Peyer's patch (tissue), 4 donors: ENCODE measurements at places on chromosomes 2 and 18. TPM values are rescaled to one million over a fixed set of nuclear protein-coding genes. Genes with fewer than 3 reads are reported as not detected.
A peak's percentile ranks its signal among the peaks of the same experiment; 100 is the strongest.

DNA sequence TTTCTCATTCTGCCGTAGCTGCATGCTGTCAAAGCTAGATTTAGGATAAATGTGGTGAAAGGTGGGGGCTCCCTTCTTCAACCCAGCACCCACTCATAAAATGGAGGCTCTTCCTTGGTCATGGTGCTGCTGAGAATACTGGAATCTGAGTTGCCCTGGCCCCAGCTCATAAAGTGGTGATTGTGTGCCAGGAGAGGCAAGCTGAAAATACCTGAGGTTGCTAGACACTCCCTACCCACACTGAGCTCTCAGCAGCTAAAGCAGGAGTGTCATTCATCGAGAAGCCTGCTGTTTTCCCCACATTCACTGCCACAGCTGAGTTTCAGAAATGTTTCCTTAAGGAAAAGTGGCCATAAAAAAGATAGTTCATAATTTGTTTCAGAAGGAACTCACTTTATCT is 297.1 kb upstream of the RBMS1 start:
- no peak overlapping the region for H3K27ac ChIP-seq
- DNase-seq, result no peak
- no peak overlapping the region for H3K4me3 ChIP-seq
- H3K27me3 ChIP-seq, result no peaks in the 10 kb centered on the region

DNA sequence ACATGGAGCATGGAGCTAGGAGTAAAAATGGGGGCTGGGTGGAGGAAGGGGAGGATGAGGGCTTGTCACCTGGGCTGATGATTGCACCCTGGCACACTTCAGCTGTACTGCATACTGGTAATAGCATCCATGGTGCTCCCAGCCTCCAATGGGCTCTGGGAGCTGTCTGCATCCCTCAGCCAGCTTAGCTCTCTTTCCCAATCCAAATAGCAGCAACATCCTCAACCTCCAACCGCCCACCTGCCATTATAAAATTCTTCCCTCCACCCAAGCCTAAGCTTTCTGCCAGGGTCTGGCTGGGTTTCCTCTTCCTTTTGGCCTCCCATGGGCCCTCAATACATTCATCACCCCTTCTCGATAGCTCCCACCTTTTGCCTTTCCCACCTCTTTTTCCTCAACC is 110.1 kb downstream of the LYPD1 start:
- no peaks in the 10 kb centered on the region for H3K36me3 ChIP-seq
- no peak overlapping the region for H3K27ac ChIP-seq
- no peaks in the 10 kb centered on the region for H3K27me3 ChIP-seq
- no peak for DNase-seq

- no peaks in the 10 kb centered on the region for H3K27me3 ChIP-seq
- DNase-seq, result peak; percentile 70
- H3K4me1 ChIP-seq, result no peaks in the 10 kb centered on the region
Observed at GRCh38 chr2:218257390-218257981, 3.3 kb upstream of the GPBAR1 start.

- no peak overlapping the region for H3K27ac ChIP-seq
- H3K4me1 ChIP-seq, result no peaks in the 10 kb centered on the region
- H3K4me3 ChIP-seq, result no peak overlapping the region
- H3K36me3 ChIP-seq, result no peaks in the 10 kb centered on the region
- no peak for DNase-seq
Observed at GRCh38 chr2:145845923-145846322, 1326.0 kb upstream of the ZEB2 start.

GRCh38 chr2:176405477-176405876 is 136.2 kb downstream of the MTX2 start:
- H3K4me1 ChIP-seq, result no peaks in the 10 kb centered on the region
- no peak for DNase-seq
- H3K27me3 ChIP-seq, result no peaks in the 10 kb centered on the region
- no peak overlapping the region for H3K4me3 ChIP-seq

- H3K27me3 ChIP-seq, result no peaks in the 10 kb centered on the region
- H3K36me3 ChIP-seq, result no peaks in the 10 kb centered on the region
- no peak for DNase-seq
- no peak overlapping the region for H3K4me3 ChIP-seq
- H3K27ac ChIP-seq, result no peak overlapping the region
Observed at GRCh38 chr18:7722955-7723354, 155.8 kb downstream of the PTPRM start.

- H3K27ac ChIP-seq, result no peak overlapping the region
- no peak overlapping the region for H3K4me3 ChIP-seq
- H3K36me3 ChIP-seq, result peaks cover 31% of the 10 kb centered on the region
- no peaks in the 10 kb centered on the region for H3K4me1 ChIP-seq
Observed at GRCh38 chr2:177466337-177467195, 74.0 kb downstream of the AGPS start.

DNA sequence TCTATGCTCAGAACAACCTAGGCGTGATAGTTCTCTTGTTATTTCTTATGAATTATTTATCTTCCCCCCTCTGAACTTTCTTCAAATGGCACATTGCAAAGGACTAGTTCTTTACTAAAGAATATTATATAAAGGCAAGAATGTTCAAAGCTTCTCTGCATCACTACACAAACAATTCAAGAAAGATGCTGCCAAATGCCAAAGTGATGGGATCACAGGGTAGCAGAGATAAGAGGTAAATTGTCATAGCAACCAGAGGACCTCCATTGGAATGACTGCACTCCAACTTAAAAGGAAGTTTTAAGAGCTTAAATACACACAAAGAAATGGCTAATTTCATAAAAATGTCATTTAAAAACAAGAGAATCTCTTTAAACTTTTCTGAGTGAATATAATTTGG is 72.8 kb downstream of the AQP4 start:
- no peaks in the 10 kb centered on the region for H3K27me3 ChIP-seq
- no peak for DNase-seq
- H3K27ac ChIP-seq, result no peak overlapping the region

DNA sequence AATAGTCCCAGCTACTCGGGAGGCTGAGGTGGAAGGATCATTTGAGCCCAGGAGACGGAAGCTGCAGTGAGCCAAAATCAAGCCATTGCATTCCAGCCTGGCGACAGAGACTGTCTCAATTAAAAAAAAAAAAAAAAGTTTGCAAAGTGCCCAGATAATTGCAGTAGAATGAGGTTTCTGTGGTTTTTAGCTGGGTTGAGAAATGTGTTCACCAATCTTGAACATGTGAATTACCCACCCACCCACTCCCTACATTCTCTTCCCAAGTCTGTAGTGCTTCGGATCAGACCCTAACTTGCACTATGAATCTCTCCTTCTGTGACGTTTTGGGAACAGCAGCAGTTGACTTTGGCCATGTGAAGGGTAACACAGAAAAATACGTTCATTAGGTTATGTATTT is 247.3 kb downstream of the PTGR3 start:
- H3K27ac ChIP-seq, result no peak overlapping the region
- H3K4me3 ChIP-seq, result no peak overlapping the region
- no peaks in the 10 kb centered on the region for H3K4me1 ChIP-seq
- no peak for DNase-seq

DNA sequence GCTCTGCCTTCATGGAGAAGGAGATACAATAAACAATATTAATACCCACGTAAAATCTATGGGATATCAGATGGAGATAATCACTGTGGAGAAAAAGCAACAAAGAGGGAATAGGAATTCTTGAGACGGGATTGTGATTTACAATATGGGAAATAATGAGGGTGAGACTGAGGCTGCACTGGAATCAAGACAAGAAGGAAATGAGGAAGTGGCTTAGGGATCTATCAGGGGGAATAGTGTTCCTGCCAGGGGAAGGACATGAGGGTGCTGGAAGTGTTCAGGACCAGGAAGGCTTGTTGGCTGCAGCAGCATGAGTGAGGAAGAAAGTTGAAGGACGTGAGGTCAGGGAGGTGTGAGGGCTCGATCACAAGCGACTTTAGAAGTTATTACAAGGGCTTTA is 182.4 kb downstream of the DYSF start:
- DNase-seq, result no peak
- no peak overlapping the region for H3K4me3 ChIP-seq
- H3K4me1 ChIP-seq, result no peaks in the 10 kb centered on the region

- H3K27me3 ChIP-seq, result no peaks in the 10 kb centered on the region
- H3K36me3 ChIP-seq, result no peaks in the 10 kb centered on the region
- H3K4me1 ChIP-seq, result peaks cover 15% of the 10 kb centered on the region
- H3K4me3 ChIP-seq, result no peak overlapping the region
Observed at GRCh38 chr2:25257931-25258846, 83.5 kb downstream of the DNMT3A start.

DNA sequence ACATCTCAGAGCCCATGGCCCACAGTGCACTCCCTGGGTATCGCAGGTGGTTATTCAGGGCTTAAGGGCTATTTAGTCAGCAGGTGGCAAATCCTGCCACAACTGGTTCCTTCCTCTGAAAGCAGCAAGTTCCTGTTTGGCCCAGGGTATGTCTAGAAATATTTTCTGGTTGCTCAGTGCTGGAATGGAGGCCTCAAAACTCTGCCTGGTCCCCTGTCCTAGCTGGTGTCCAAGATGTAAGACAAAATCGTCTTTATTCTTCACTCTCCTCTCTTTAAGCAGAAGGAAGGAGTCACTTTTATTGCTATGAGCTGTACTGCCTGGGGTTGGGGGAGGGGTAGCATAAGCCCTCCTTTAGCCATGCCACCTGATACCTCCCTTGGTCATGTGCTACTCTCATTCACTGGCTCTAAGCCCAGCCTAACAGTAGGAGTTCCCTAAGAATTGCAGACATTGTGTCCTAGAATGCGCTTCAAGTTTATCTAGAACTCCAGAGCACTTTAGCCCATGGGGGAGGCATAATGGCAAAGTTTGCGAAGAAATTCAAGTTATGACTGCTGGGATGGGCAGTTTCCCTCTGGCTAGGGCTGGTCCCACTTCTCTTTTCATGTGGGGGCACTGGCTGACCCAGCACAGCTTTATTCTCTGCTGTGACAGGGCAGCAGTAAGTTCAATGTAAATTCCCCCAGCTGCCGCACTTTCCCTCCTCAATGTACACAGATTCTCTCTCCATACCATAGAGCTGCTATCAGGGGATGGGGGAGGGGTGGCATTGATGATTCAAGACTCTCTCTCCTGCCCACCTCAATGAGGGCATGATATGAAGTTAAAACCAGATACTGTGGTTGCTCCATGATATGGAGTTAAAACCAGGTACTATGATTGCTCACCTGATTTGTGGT is 27.1 kb upstream of the CWC22 start:
- no peak overlapping the region for H3K4me3 ChIP-seq
- no peaks in the 10 kb centered on the region for H3K36me3 ChIP-seq

- no peak overlapping the region for H3K27ac ChIP-seq
- H3K27me3 ChIP-seq, result no peaks in the 10 kb centered on the region
- no peaks in the 10 kb centered on the region for H3K36me3 ChIP-seq
- no peak overlapping the region for H3K4me3 ChIP-seq
- DNase-seq, result no peak
- no peaks in the 10 kb centered on the region for H3K4me1 ChIP-seq
Observed at GRCh38 chr2:204205538-204205937, 269.0 kb downstream of the ICOS start.

DNA sequence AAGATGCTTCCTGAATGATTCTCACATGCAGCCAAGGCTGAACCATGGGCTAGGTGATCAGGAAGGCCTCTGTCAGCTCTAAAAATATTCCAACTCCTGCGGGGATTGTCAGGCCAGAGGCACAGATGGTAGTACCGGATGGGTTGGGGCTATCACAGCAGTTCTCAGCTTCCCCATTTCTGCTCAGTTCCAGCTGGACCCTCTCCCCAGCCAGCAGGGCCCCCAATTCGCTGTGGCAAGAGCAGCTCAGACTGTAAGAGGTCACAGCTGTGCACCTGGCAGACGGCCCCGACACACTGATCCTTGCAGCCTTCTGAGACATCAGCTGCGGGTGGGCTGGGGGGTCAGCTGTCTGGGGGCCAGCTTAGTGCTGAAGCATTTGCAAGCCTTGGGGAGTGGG is 43.6 kb upstream of the TCF7L1 start:
- no peak overlapping the region for H3K27ac ChIP-seq
- no peak for DNase-seq
- H3K4me3 ChIP-seq, result no peak overlapping the region
- no peaks in the 10 kb centered on the region for H3K27me3 ChIP-seq
- no peaks in the 10 kb centered on the region for H3K36me3 ChIP-seq

GRCh38 chr2:47058003-47058931 is 96.8 kb downstream of the STPG4 start:
- DNase-seq, result no peak
- peak overlapping the region; percentile 84 for H3K27ac ChIP-seq
- no peaks in the 10 kb centered on the region for H3K27me3 ChIP-seq
- H3K36me3 ChIP-seq, result no peaks in the 10 kb centered on the region

GRCh38 chr2:96145036-96145847 is at the start of gene DUSP2:
TSS of gene DUSP2 (minus strand) at chr2:96145440. CDS start at chr2:96145354, 86 bp downstream.
- no peaks in the 10 kb centered on the region for H3K4me1 ChIP-seq
- peak; percentile 96 for DNase-seq
- H3K27ac ChIP-seq, result peak within 1 kb of the TSS; percentile 84
- H3K27me3 ChIP-seq, result no peaks in the 10 kb centered on the region
- no peaks in the 10 kb centered on the region for H3K36me3 ChIP-seq
- H3K4me3 ChIP-seq, result peak within 1 kb of the TSS; percentile 70

DNA sequence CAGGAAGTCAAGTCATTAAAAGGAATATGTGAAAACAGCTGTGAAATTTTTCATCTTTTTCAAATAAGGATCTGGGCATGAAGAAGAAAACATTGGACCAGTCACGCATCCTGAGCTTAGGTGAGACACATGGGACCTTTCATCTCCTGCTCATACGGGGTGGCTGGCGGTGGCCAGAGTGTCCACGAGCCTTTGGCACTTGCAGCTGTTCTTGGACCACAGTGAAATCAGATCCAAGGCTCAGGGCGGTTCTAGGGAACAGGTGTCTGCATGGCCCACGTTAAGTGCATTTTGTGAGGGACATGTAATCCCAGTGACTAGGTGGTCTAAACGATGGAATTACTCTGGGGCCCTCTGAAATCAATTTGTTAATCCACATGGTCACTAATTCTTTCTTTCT is 212.7 kb upstream of the COPS8 start:
- no peaks in the 10 kb centered on the region for H3K4me1 ChIP-seq
- no peak overlapping the region for H3K4me3 ChIP-seq
- DNase-seq, result no peak
- H3K27ac ChIP-seq, result peak overlapping the region; percentile 70
- H3K27me3 ChIP-seq, result no peaks in the 10 kb centered on the region

GRCh38 chr2:140869925-140870324 is 1260.9 kb downstream of the LRP1B start:
- H3K4me3 ChIP-seq, result no peak overlapping the region
- no peaks in the 10 kb centered on the region for H3K4me1 ChIP-seq
- H3K36me3 ChIP-seq, result no peaks in the 10 kb centered on the region
- no peak overlapping the region for H3K27ac ChIP-seq

GRCh38 chr18:46388286-46388685 is 268.7 kb downstream of the LOXHD1 start:
- H3K27ac ChIP-seq, result no peak overlapping the region
- no peak overlapping the region for H3K4me3 ChIP-seq
- no peak for DNase-seq
- no peaks in the 10 kb centered on the region for H3K36me3 ChIP-seq
- H3K4me1 ChIP-seq, result no peaks in the 10 kb centered on the region
- H3K27me3 ChIP-seq, result no peaks in the 10 kb centered on the region

GPR35 gene
- total RNA-seq, result 341 TPM

LRRFIP1 gene
- total RNA-seq, result 144 TPM

FLACC1 gene
- 3.3 TPM for total RNA-seq

CHST9 gene
- 0.95 TPM for total RNA-seq

SCN3A gene
- 12.4 TPM for total RNA-seq

CENPA gene
- total RNA-seq, result not detected

ACKR3 gene
- total RNA-seq, result 21.9 TPM

ARHGAP15 gene
- 16.6 TPM for total RNA-seq
